ENCODE measurements at places on chromosomes 7 and 10. TPM values are rescaled to one million over a fixed set of nuclear protein-coding genes. Genes with fewer than 3 reads are reported as not detected.

KLLN gene
- 0.46 TPM for total RNA-seq

CTNNA3 gene
- total RNA-seq = 0.39 TPM

BEND7 gene
- 12.4 TPM for total RNA-seq

FAM25A gene
- total RNA-seq = not detected

IL2RA gene
- not detected for total RNA-seq

CAMK2G gene
- 37.6 TPM for total RNA-seq

HSPA12A gene
- total RNA-seq = 4.0 TPM

DNA sequence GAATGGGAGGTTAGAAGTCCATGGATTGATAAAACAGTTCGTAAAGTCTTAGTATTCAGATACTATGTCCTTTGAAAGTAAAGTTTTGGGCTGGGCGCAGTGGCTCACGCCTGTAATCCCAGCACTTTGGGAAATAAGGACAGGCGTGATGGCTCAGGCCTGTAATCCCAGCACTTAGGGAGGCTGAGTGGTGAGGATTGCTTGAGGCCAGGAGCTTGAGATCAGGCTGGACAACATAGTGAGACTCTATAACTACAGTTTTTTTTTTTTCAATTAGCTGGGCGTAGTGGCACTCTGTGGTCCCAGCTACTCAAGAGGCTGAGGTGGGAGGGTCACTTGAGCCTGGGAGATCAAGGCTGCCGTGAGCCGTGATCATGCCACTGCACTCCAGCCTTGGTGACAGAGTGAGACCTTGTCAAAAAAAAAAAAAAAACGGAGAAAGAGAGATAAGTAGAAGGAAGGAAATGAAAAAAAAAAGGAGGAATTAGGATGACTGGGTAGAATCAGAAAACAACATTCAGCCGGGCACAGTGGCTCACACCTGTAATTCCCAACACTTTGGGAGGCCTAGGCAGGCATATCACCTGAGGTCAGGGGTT, 25.7 kb upstream of the AGFG2 start:
- peaks cover 25% of the 10 kb centered on the region for H3K4me1 ChIP-seq
- H3K4me3 ChIP-seq = no peak overlapping the region
- no peak overlapping the region for H3K27ac ChIP-seq
- DNase-seq = no peak

GRCh38 chr7:85749696-85750453, 563.0 kb upstream of the SEMA3D start:
- no peak for DNase-seq
- peaks cover 11% of the 10 kb centered on the region for H3K4me1 ChIP-seq
- no peaks in the 10 kb centered on the region for H3K27me3 ChIP-seq
- no peak overlapping the region for H3K4me3 ChIP-seq

DNA sequence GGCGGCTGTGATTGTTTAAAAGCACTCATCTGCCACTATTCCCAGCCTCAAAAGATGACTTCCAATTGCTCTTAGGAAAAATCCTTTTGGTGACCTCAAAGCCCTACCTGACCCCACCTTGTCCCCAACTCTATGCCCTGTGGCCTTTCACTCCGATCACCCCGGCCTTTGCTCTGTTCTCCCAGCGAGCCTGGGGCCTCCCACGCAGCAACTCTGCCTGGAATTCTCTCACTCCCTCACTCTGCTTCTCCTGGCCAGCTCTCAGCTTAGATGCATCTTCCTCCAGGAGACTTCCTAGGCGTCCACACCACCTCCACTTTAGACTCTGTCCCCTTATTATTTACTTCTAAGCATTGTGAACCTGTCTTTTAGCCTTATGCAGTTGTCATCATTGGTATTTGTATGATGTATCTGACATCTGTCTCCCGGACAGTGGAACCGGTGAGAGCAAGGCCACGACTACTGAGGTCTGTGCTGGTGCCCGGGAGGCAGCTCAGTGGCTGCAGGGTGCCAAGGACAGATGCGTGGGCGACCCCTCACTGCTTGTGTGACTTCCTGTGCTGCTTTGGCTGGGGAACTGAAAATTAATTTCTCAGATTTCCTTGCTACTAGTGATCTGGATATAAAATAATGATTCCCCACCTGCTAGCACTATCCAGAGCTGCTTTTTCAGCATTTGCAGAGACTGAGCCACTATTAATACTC, 63.0 kb downstream of the PIP4K2A start:
- H3K27ac ChIP-seq = peak overlapping the region; percentile 27
- no peak overlapping the region for H3K4me3 ChIP-seq
- no peaks in the 10 kb centered on the region for H3K27me3 ChIP-seq

- no peaks in the 10 kb centered on the region for H3K36me3 ChIP-seq
- peak overlapping the region; percentile 73 for H3K4me3 ChIP-seq
- H3K27ac ChIP-seq = peak overlapping the region; percentile 99
- H3K4me1 ChIP-seq = peaks cover 70% of the 10 kb centered on the region
- DNase-seq = no peak
- H3K27me3 ChIP-seq = no peaks in the 10 kb centered on the region
These were observed 118.2 kb downstream of the CDK6 start for GRCh38 chr7:92717993-92718716.

DNA sequence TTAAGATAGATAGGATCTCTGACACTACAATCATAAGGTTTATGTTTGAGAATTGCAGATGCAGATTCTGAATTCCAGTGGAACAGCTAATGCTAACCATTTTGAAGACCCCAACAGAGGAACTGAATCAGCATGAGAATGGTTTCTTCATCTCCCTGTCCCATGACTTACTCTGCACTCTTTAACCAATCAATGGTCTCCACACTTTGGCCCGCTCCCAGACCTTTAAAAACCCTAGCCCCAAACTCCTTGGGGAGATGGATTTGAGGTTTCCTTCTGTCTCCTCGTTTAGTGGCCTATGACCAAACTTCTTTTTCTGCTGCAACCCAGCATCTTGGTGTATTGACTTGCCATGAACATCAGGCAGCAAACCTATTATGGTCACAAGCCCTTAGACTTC, 804.9 kb downstream of the LRMDA start:
- no peak for DNase-seq
- H3K4me3 ChIP-seq = no peak overlapping the region
- H3K36me3 ChIP-seq = no peaks in the 10 kb centered on the region
- peaks cover 3% of the 10 kb centered on the region for H3K4me1 ChIP-seq

GRCh38 chr10:49657606-49658005, 21.8 kb upstream of the C10orf53 start:
- no peak for DNase-seq
- H3K4me3 ChIP-seq = no peak overlapping the region
- H3K36me3 ChIP-seq = no peaks in the 10 kb centered on the region
- H3K4me1 ChIP-seq = no peaks in the 10 kb centered on the region
- no peak overlapping the region for H3K27ac ChIP-seq

DNA sequence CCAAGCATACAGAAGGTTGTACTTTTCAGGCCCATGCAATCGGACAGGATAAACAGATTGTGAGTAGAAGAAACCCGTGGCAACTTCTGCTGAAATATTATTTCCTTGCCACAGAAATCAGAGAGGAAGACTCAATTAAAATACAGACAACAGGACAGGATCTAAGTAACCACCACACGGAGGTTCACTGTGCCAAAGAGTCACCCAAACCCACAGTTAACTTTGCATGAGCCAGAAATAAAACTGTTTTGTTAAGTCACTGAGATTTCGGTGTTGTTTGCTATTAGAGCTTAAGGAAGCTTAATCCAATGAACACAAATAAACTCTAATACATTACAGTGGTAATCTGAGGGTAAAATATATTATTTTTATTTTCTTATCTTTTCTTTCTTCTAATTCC, 14.0 kb downstream of the PNPLA8 start:
- H3K27me3 ChIP-seq = no peaks in the 10 kb centered on the region
- H3K27ac ChIP-seq = no peak overlapping the region
- peaks cover 20% of the 10 kb centered on the region for H3K36me3 ChIP-seq
- no peak for DNase-seq
- no peaks in the 10 kb centered on the region for H3K4me1 ChIP-seq

GRCh38 chr7:27897001-27897400, 157.0 kb downstream of the TAX1BP1 start:
- peaks cover 9% of the 10 kb centered on the region for H3K36me3 ChIP-seq
- H3K4me1 ChIP-seq = peaks cover 36% of the 10 kb centered on the region
- no peak overlapping the region for H3K4me3 ChIP-seq
- DNase-seq = no peak
- no peaks in the 10 kb centered on the region for H3K27me3 ChIP-seq
- peak overlapping the region; percentile 39 for H3K27ac ChIP-seq

DNA sequence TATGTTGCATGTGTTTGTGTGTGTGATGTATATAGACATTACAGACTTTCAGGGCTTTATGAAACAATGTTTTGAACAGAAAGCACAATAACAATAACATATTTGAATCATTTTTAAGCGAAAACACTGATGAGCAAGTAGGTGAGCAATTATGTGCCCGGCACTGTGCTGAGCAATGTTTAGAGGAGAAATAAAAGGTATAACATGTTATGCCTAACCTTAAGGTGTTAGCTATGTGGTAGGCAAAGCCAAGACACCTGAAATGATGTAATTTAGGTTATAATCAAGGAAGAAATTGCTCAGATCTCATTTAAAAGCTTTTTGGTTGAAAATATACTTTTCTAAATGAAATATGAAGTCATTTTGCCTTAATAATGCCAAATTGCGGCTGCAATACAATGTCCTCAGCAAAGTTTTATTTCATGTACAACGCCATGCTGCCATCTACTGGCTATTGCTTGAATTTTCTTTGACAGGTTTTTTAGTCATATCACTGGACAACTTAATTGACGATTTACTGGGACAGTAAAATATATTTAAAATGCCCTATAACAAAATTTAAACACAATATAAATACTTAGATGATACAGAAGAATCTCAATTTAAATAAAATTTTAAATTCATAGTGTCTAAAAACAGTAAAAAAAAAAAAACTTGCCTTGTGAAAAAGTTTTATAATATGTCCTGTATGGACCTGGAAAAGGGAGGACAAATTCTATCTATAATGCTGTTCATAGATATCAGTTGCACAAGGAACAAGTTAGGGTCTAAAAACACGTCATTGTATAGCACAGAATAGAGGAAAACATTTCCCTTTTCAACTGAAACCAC, 131.1 kb upstream of the CDK1 start:
- H3K27me3 ChIP-seq = no peaks in the 10 kb centered on the region
- no peak overlapping the region for H3K4me3 ChIP-seq
- no peak for DNase-seq
- no peak overlapping the region for H3K27ac ChIP-seq

- no peak for DNase-seq
- H3K4me3 ChIP-seq = peak overlapping the region; percentile 20
- H3K27me3 ChIP-seq = no peaks in the 10 kb centered on the region
- H3K4me1 ChIP-seq = peaks cover 30% of the 10 kb centered on the region
These were observed 302.6 kb downstream of the KLF6 start for GRCh38 chr10:3482200-3482993.

Measured in osteocyte (in vitro differentiated cells).